ENCODE measurements at places on chromosomes 6 and 20.

GRCh38 chr6:53484476-53485280 is 60.2 kb downstream of the GCLC start:
- peak; percentile 53 for DNase-seq

DNA sequence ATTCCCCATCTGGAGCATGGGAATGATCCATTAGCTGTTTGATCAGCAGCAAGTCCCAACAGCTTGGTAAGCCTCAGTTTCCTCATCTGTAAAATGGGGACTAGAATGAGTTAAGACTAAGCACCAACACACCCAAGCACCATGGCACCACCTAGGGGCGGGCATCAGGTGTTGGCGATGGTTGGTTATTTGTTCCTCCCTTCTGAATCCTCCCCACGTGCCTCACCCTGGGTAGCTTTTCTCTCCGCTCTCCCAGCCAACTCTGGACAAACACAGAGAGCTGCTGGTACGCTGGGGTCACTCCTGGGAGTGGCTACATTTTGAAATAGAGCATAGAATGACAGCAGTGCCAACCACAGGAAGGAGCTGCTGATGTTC is 13.3 kb upstream of the ITPR3 start:
- no peak for DNase-seq

DNA sequence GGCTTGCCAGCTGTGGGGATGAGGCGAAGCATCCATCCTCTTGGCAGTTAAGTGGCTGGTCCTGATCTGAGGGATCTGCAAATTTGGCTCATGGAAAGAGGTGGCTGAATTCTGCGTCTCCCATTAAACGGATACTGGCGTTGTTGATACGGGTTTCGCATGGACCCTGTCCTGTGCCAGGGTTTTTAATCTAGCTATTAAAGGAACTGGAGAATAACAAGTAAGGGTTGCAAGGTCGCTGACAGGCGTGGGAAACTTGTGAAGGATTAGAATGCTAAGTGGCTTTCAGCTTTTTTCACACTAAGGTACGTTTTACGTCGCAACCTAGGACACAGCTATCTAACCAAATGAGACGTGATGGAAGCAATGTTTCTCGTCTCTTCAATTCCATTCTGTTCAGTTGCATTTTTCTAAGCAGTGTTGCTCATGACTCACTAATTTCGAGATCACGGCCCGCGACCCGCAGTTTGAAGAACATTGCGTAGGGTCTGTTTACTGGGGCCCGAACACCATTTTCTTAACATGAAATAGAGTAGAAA is 852 bp downstream of the GMNN start:
- no peak for DNase-seq

DNA sequence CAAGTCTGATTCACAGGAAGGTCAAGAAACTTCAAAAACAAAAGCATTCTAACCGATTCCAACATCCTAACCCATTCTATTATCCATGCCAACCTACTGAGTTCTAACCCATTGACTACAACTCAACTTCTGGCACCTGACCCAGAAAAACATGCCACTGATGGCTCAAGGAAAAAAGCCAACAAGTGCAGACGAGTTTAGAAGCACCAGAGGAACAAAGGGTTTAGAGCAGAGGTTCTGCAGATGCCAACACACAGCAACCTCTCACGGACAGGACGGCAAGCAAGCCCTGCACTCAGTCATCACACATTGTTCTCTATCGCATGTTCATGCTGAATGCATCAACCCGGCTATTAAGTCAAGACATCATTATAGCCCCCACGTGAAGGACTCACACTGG is 25.2 kb upstream of the MC3R start:
- no peak for DNase-seq

DNA sequence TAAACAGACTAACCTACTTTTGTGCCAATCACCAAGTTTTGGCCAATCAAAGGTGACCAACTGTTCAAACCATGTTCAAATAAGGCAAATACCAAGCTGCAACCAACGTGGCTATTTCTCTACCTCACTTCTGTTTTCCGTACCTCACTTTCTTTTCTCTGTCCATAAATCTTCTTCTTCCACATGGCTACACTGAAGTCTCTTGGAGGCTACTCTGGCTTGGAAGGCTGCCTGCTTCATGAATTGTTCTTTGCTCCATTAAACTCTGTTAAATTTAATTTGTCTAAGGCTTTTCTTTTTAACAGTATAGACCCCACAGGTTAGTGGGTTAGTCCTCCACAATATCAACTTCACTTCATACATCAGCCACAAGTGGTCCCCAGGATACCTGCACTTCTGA is 58.8 kb downstream of the MKKS start:
- DNase-seq, result no peak

DNA sequence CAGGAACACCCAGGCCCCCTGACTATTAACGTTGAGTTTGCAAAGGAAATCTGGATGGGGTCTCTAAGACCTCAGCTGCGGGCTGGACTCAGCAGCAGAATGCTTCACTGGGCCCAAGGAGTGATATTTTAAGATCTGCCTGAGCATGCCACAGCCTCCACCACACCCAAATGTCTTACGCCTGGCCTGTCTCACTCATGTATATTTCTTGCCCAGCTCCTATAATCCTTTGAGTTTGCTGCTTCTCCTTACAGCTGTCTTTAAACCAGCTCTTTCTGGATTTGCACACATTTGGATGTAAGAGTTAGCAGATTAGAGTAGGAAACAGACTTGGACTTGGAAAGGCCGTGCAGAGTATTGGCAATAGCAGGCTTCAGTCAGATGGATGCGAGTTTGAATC is 16.4 kb downstream of the CASS4 start:
- no peak for DNase-seq

GRCh38 chr6:129497481-129498441 is 212.2 kb downstream of the ARHGAP18 start:
- no peak for DNase-seq

- DNase-seq, result no peak
Measured at GRCh38 chr6:18207949-18208348, 52.7 kb downstream of the KDM1B start.

GRCh38 chr20:723756-724155 is 44.5 kb downstream of the SLC52A3 start:
- no peak for DNase-seq

DNA sequence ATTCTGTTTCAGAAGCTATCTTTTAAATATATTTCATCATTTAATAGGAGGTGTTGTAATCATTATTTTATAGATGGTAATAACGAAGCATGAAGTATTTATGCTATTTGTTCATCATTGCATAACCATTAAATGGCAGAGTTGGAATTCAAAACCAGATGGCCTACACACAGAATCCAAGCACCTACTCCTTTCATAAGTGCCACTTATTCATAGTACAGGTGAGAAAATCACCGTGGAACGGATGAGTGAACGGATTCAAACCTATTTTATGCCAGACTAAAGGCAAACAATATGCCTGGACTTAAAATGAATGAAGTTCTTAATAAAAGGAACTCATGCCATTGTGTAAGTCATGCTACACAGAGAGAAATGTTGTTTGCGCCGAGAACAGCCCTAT is 397.9 kb upstream of the ADGRB3 start:
- no peak for DNase-seq

DNA sequence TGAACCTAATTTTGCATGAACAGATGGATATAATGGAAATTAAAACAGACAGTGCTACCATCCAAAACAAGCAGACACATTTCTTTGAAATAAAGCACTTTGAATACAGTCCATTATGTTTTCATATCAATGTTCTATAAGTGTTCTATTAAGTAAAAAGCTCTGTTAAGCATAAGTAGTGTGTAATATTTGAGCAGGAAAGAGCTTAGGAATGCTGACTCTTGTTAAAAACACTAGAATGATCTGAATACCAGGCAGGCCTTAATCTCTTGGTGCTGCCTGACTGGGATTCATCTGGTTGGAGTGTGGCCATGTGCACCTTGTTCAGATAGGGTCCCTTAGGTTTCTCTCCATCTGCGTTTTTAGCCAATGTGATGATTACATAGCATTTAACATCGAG is 130.9 kb downstream of the KIF6 start:
- DNase-seq, result no peak

DNA sequence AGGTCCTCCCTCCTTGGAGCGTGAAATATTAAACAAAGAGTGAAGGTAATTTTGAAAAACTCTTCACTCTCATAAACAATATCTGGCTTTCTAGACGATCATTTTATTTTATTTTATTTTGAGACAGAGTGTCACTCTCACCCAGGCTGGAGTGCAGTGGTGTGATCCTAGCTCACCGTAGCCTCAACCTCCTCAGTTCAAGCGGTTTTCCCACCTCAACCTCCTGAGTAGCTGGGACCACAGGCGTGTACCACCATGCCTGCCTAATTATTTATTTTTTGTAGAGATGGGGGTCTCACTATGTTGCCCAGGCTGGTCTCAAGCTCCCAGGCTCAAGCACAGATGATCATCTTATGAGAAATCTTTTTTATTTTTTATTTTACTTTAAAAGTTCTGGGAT is 16.4 kb downstream of the ZNF831 start:
- DNase-seq, result no peak

GRCh38 chr6:162512744-162513143 is 214.8 kb downstream of the PRKN start:
- DNase-seq, result no peak

- DNase-seq, result no peak
Measured at GRCh38 chr6:49852975-49853374, 13.4 kb downstream of the CRISP1 start.

GRCh38 chr6:12048609-12049008 is 36.5 kb downstream of the HIVEP1 start:
- DNase-seq, result no peak

GRCh38 chr6:133805876-133806275 is 83.0 kb upstream of the TCF21 start:
- DNase-seq, result no peak

- no peak for DNase-seq
Measured at GRCh38 chr6:100470422-100471120, 5.8 kb upstream of the SIM1 start.

GRCh38 chr6:148146717-148147462 is 195.7 kb upstream of the SASH1 start:
- DNase-seq, result no peak

- no peak for DNase-seq
Measured at GRCh38 chr6:15505463-15505918, 157.3 kb downstream of the DTNBP1 start.

GRCh38 chr20:642398-643174 is 10.4 kb downstream of the SRXN1 start:
- DNase-seq, result no peak

DNA sequence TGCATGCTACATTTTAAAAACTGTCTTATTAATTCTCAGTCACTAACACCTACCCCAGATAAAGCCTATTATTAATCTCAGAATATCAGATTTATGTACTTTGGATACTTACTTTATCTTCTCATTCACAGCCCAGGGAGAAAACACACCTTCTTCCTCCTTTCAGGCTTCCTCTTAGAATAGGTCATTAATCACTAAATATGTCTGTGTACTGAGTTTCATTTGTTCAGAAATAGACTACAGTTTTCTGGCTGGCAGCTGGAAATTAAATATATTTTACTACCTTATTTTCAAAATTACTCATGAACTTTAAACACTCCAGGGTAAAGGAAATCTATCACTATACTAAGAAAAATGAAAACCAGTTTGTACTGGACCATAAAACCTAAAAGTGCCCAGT is 147.7 kb upstream of the DST start:
- DNase-seq, result no peak

- DNase-seq, result no peak
Measured at GRCh38 chr20:58141971-58142842, 86.2 kb downstream of the ANKRD60 start.

DNA sequence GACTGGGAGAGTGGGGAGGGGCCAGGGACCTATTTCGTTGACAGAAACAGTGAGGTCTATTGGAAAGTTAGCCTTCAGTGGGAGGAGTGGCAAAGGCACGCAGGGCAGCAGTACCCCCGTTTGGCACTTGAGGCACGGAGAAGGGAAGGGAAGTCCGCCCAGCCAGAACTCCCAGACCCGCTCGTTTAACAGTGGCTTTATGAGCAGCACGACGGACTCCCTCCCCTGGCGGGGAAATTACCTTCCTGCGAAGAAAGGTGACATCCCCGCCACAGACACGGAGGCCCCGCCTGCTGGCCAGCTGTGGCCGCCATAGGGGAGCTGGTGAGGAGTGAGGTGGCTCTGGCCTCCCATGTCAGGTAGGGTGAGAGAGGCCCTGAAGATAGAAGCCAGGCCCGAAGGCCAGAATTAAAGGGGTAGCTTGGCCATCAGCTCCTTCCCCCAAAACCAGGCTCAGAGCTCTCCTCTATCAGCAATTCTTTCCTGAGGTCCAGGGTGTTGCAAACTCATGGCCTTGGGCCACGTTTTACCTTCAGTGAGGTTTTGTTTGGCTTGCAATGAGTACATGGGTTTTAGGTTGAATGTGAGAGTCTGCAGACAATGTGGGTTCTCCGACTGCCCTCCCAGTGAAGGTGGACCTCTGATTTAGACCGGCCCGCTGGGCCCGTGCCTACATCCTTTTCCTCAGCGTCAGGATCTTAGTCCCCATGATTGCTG is 123.7 kb downstream of the MRPL14 start:
- DNase-seq, result no peak

DNA sequence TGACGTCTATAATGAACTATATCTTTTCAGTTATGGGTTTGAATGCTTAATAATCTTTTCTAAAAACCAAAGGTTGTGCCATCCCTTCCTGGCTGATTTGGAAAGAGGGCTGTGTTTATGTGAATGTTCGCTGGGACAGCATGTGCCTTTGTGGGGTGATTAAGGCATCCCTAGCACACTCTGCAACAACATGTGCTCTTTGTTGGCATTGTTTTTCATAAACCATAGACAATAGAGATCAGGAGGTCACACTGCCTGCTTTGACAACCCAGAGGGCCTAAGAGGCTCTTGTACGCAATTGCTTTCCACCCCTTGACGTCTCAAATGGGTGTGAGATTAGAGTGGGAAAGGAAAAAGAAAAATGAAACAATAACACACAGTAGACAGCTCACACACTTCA is 116.0 kb downstream of the LRRC1 start:
- DNase-seq, result no peak

DNA sequence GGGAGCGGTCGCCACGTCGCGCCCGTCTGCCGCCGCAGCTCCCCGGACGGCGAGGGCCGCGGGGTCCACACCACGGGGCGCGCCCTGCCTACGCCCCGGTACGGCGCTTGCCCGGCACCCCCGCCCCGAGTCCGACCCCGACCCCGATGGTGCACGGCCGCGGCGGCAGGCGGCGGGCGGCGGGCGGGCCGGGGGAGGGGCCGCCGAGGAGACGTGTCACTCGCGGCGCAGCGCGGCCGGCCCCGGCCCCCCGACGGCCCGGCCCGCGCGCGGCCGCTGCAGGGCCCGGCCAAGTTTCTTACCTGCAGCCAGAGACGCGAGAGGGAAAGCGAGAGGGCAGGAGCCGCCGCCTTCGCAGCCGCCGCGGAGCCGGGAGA is 328 bp downstream of the RRBP1 start:
- no peak for DNase-seq

Measured in central memory CD8-positive, alpha-beta T cell (primary cell).